ENCODE measurements at places on chromosomes 1 and 21.

- no peak for DNase-seq
These were observed 55.1 kb upstream of the SYT14 start for GRCh38 chr1:209882942-209883340.

GRCh38 chr1:161989786-161990185 is 33.9 kb downstream of the OLFML2B start:
- no peak for DNase-seq

- no peak for DNase-seq
These were observed 34.6 kb upstream of the DOCK7 start for GRCh38 chr1:62722796-62723195.

DNA sequence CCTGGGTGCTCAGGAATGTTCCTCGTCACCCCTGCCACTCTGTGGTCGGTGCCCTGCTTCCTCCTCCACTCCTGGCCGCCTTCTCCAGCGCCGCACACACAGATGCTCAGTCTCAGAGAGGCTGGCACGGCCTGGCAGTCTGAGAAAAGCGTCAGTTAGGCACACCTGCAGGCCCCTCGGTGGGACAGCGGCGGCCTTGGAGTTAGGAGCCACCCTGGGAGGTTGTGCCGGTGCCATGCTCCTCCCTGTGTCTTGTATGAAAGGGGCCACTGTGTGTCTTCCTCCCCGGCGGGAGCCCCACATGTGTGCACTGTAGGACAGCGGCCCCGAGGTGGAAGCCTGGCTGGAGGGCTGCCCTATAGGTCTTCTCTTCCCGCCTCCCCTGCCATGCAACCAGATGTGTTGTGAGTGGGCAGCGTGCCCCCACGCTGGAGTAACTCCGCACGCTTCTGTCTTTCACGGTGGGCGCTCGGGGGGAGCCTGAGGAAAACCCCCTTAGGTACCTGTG is 145.2 kb downstream of the PGBD5 start:
- no peak for DNase-seq

GRCh38 chr21:17578876-17579275 is 33.8 kb downstream of the BTG3 start:
- DNase-seq = no peak

DNA sequence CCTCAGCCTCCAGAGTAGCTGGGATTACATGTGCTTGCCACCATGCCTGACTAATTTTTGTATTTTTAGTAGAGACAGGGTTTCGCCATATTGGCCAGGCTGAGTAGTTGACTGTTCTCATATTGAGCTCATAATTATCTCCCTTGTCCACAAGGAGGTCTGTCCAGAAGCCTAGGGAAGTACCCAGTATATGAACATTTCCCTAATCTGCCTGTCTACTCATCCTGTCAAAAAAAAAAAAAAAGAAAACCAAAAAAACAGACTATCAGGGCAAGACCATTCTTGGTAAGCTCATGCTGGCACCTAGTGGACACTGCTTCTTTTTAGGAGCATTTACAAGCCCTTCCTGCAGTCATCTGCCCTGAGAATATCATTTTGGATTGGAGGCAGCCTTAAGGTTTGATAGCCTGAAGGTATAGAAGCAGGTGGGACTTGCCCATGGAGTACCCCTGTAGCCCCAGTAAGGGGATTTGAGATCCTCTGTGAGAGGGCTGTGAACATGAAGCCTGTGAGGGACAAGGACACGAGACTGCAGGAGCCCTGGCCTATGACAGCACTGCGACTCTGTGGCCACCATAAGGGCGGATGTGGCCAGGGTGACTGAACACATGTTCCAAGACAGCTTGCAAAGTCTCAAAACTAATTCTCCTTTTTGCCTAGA is 10.8 kb upstream of the DUSP12 start:
- peak; percentile 55 for DNase-seq

DNA sequence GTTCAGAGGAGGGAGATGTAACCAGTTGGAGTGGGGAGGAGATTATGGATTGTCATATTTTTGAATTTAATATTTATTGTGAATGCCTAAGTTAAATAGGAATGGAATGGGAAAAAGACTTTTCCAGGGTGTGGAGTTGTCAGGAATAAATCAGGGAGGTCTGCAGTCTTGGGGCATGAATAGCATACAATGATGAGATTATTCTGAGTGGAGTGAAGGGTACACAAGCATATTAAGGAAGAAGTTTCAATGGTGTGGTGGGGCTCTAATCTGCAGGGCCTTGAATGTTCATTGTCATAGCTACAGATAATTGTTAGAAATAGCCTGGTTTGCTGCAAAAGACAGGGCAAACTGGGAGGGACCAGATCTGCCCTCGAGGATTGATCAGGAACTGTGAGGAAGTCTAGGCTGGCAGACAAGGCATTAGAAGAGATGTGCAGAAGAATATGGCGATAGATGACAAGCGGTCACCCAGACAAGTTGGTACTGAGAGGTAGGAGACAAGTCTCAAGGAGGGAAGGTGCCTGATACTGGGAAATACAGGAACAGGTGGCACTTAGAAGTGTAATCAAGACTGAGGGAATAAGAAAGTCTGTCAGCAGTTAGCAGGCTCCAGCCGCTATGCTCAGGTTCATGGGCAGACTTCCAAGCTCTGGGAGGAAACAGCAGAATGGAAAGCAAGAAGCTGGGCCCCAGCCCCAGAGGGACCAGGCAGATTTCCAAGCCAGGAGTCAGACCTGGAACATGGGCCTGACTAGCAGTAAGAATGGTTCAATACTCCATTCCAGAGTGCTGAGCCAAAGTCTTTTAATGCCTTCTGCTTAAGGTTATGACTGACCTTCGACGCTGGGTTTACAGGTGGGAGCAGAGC is 20.9 kb upstream of the RGL1 start:
- peak; percentile 69 for DNase-seq

- DNase-seq = no peak
These were observed 413.9 kb downstream of the DUSP10 start for GRCh38 chr1:221327954-221328353.

DNA sequence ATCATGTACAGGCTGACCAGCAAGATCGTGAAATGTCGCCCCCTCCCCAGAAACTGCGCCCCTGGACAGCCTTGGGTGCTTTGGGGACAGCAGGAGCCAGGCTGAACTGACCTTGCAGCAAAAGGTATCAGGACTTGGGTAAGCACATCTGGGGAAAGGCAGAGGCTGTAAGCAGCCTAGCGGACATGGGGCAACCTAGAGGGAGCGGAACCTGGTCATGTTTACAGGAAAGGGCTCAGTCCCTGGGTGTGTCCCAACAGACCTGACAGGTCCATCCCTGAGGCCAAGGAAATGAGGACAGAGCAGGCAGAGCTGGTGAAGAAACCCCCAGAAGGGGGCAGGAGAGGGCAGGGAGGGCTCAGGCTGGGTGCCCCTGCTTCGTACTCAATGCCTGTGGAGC is 3.1 kb upstream of the S100A8 start:
- no peak for DNase-seq

- no peak for DNase-seq
These were observed 42.2 kb upstream of the WNT4 start for GRCh38 chr1:22184892-22185612.

- no peak for DNase-seq
These were observed 59.5 kb upstream of the TLR5 start for GRCh38 chr1:223202376-223203033.

DNA sequence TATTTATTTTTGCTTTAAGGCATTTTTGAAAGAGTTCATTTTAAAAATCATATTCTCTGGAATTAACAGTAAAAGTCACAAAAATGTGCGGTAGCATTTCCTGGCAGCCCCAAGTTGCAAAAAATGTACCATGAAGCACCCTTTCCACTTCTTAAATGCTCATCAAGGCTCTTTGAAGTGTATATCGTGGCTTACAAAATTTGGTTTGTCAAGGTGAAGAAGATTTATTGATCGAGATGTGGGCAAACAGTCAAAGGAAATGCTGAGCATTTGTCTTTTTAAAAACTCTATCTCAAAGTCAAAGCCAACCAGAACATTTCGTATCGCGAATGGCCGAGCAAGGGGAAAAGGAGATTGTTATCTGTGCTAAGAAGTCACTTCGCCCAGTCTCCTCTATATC is 277.5 kb upstream of the KAZN start:
- no peak for DNase-seq

DNA sequence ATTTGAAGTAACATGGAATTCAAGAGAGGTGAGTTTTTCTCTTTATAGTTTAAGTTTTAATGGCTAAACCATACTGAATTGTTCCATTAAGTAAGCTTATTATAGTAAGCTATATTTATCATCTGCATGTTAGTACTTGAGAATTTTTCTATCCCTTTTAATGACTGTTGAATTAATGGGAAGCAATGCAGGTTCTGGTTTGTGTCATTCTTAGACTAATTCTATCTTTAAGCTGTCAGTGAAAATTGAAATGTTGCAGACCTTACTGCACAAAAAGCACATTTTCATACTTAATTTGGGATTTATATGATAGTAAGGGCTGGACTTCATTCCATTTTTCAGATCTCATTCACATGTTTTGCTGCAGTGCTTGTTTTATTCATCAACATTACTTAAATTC is 25.9 kb downstream of the SRSF11 start:
- no peak for DNase-seq

- DNase-seq = no peak
These were observed 773 bp downstream of the IFNGR2 start for GRCh38 chr21:33403786-33404585.

DNA sequence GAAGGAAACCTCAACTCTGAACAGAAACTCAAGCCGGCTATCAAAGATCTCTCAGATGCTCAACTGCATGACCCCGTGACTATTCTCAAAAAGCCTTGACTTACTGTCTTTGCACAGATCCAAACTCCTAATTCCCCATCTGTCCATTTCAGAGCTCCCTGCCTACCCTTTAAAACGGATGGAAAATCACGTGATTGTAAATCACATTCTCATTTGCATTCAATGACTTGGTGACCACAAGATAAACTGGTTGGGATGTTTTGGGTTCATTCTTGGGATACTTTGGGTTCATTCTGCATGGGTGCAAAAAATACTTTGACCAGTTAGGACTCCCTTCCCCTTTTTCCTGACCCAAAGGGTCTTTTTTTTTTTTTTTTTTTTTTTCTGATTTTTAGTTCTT is 41.3 kb upstream of the RUNX1 start:
- DNase-seq = no peak

- DNase-seq = no peak
These were observed 111.8 kb downstream of the VPS13D start for GRCh38 chr1:12341667-12342066.

DNA sequence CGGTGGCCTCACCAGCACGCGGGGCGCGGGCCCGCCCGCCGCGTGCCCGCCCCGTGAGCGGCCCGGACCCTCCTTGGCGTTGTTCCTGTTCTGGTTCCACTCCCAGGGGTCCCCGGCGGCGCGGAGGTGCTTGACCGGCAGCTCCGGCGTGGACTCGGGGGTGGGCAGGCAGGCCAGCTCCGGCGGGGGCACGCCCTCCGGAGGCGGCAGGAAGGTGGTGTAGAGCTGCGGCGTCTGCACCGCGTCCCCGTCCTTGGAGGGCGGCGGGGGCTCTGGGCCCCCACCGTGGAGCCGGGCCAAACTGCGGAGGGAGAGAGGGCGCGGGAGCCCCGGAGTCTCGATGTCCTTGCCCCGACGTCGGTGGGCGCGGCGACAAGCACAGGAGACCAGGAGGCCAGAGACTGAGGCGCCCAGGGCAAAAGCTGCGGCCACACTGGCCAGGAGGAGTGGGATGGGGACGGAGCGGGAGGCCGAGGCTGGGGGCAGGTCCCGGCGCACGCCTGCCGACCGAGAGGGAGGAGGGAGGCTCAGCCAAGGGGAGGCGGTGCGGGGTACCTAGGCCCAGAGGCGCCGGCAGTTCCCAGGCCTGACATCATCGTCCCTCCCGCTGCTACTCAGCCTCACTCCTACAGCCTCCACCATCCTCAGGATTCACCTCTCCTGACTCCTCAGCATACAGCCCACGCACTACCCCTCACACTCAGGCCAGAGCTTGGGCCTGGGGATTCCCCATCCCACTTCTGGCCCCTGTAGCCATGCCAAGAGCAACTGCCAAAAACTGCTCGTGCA is 13.2 kb downstream of the SEMA6C start:
- no peak for DNase-seq

DNA sequence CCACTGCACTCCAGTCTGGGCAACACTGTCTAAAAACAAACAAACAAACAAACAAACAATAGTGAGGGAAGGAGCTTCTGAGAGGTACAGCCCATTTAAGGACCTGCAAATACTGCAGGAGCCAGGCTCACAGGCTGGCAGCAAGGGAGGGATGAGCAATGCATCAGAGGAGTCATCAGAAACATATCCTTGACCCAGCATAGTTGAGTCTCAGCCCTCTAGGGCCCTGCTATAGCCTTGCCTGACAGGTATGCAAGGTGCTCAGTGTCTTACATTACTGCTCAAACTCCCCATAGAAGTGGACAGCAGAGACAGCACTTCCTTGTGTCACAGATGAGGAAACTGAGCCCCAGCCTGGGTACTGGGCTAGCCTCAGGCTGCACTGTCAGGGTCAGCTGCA is 7.3 kb upstream of the TTC4 start:
- no peak for DNase-seq

DNA sequence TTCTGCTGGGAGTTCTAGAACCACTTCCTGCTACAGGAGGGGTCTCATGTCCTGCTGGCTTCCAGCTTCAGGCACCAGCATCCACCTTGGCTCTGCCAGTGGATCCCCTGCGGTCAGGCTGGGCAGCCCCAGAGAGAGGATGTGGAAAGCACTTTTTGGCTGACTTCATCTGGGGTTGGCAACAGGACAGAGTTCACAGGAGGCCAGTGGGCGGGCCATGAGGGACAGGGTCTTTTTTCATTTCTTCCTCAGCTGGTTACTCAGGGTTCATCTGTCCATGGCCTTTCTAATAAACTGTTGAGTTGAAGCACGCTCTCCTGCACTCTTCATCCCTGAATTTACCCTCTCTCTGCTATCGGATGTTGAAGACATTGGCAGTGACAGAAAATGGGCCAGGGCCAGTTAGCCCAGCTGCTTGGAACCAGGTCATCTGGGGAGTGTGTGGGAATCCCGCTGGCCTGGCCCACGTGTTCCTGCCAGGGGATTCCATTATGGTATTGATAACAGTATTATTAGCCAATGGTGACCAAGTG is 45.2 kb downstream of the RPS6KA1 start:
- DNase-seq = no peak

- DNase-seq = no peak
These were observed 204.8 kb upstream of the GALNT2 start for GRCh38 chr1:229862017-229862774.

DNA sequence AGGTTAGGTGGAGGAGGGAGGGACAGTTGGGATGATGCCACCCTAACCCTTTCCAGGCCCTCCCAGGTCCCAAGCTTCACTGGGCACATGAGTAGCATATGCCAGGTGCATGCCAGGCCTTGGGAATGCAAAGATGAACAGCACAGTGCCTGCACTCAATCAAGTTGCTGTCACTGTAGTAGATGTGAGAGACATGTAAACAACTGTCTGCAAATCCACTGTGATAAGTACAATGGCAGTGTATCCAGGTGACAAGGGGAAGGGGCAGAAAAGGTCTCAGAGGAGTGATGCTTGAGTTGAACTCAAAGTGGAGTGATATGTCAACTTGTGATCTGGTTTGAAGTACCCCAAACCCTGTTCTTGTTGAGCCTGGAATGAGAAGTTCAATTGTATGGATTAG is 49.5 kb upstream of the LRRN2 start:
- DNase-seq = no peak
